ENCODE measurements at places on chromosomes 2 and 18.

DNA sequence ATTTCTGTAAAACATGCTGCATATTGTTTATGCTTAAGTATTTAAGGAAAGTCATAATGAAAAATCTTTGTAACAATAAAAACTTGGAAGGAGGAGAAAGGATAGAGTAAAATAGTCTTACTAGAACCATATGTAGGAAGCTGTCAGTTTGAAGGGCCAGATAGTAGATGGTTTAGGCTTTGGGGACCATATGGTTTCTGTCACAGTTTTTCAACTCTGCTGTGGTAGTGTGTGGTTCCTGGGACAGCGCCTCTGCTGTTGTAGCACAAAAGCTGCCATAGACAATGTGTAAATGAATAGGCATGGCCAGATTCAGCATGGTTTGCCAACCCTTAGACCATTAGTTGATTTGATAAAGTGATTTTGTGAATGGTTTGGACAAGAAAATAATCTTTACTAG lies 75.5 kb downstream of the SLC39A10 start:
- no peaks in the 10 kb centered on the region for H3K27me3 ChIP-seq
- H3K4me1 ChIP-seq = no peaks in the 10 kb centered on the region
- H3K4me3 ChIP-seq = no peak overlapping the region
- no peak overlapping the region for H3K27ac ChIP-seq

DNA sequence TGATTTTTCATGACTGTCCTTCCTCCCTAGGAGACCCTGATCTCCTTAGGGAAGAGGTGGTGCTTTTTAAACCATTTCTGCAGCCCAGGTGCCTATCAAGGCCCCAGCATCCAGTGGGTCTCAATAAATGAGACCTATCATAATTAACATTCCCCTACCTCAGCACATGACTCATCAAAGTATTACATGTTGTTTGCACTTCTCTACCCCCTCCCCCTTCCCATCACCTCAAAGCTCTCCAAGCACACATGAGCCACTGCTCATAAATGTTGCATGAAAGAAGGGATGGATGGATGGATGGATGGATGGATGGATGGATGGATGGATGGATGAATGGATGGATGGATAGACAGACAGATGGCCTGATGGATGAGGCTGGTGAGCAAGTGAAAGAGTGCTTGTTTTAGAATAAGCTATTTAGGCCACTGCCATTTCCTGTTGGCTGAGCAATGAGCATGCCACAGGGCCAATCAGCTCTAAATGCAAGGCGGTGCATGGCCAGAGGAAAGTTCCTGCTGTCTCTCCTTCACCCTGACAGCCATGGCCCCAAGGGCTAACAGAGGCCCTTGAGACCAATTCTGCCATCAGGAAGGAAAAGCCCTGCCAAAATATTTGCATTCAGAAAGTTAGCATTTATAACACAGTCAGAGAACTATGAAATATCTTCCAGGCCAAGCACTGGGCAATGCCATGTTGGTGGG lies 20.9 kb upstream of the STEAP3 start:
- H3K27ac ChIP-seq = no peak overlapping the region
- H3K4me3 ChIP-seq = no peak overlapping the region
- no peaks in the 10 kb centered on the region for H3K27me3 ChIP-seq
- DNase-seq = no peak
- H3K36me3 ChIP-seq = no peaks in the 10 kb centered on the region
- H3K4me1 ChIP-seq = no peaks in the 10 kb centered on the region

DNA sequence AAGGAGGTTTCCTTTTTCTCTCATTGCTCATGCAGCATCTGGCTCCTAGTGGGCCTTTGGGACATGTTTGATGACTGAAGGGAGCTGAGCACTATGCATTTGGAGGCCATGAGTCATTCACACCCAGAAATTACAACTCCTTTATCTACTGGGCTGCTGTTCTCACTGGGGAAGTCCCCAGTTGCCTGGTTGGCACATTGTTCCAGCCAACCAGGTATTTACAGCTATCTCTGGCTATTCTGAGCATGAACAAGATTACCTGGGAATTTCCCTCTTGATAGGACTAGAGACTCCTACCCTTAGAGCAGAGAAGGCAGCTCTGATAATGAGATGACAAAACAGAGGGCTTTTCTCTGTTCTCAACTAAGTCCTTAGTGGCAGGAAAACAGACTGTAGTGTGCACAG lies 206.5 kb downstream of the SETBP1 start:
- no peak overlapping the region for H3K4me3 ChIP-seq
- H3K4me1 ChIP-seq = no peaks in the 10 kb centered on the region
- no peaks in the 10 kb centered on the region for H3K27me3 ChIP-seq
- H3K36me3 ChIP-seq = no peaks in the 10 kb centered on the region

- no peak for DNase-seq
- H3K4me3 ChIP-seq = no peak overlapping the region
- H3K4me1 ChIP-seq = no peaks in the 10 kb centered on the region
- H3K36me3 ChIP-seq = no peaks in the 10 kb centered on the region
- no peak overlapping the region for H3K27ac ChIP-seq
Observed at GRCh38 chr18:32974421-32975162, 201.8 kb upstream of the KLHL14 start.

GRCh38 chr18:39675368-39675767 lies 2109.8 kb upstream of the CELF4 start:
- H3K27ac ChIP-seq = no peak overlapping the region
- H3K4me1 ChIP-seq = no peaks in the 10 kb centered on the region
- no peak overlapping the region for H3K4me3 ChIP-seq
- H3K27me3 ChIP-seq = no peaks in the 10 kb centered on the region
- DNase-seq = no peak

- H3K27me3 ChIP-seq = no peaks in the 10 kb centered on the region
- H3K27ac ChIP-seq = no peak overlapping the region
- no peak for DNase-seq
- peaks cover 40% of the 10 kb centered on the region for H3K36me3 ChIP-seq
Observed at GRCh38 chr2:241722896-241723454, 11.5 kb upstream of the D2HGDH start.

- peaks cover 25% of the 10 kb centered on the region for H3K36me3 ChIP-seq
- no peaks in the 10 kb centered on the region for H3K27me3 ChIP-seq
- no peak overlapping the region for H3K4me3 ChIP-seq
- H3K27ac ChIP-seq = no peak overlapping the region
Observed at GRCh38 chr2:159409116-159409800, 122.8 kb upstream of the WDSUB1 start.

DNA sequence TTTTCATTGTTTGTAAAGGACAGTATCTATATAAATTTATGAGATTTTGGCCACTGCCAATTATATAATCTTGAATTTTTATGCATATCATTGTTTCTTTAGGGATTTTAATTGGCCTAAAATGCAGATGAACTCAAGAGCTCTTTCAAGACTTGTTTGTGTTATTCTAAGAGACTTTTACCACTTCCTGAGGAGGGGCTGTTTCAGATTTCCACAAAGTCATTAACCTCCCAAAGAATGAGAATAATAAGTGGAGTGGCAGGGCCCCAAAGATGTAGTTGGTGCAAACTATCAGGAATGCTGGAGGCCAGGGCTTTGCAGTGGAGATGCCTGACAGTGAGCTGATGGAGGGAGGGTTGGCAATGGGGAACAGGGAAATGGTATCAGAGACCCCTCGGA lies 15.5 kb upstream of the ACVR1 start:
- peaks cover 9% of the 10 kb centered on the region for H3K4me1 ChIP-seq
- H3K27me3 ChIP-seq = no peaks in the 10 kb centered on the region
- H3K4me3 ChIP-seq = no peak overlapping the region

- no peak overlapping the region for H3K27ac ChIP-seq
- H3K4me1 ChIP-seq = no peaks in the 10 kb centered on the region
- no peaks in the 10 kb centered on the region for H3K36me3 ChIP-seq
- no peak for DNase-seq
Observed at GRCh38 chr18:73099759-73100158, 232.0 kb upstream of the NETO1 start.

DNA sequence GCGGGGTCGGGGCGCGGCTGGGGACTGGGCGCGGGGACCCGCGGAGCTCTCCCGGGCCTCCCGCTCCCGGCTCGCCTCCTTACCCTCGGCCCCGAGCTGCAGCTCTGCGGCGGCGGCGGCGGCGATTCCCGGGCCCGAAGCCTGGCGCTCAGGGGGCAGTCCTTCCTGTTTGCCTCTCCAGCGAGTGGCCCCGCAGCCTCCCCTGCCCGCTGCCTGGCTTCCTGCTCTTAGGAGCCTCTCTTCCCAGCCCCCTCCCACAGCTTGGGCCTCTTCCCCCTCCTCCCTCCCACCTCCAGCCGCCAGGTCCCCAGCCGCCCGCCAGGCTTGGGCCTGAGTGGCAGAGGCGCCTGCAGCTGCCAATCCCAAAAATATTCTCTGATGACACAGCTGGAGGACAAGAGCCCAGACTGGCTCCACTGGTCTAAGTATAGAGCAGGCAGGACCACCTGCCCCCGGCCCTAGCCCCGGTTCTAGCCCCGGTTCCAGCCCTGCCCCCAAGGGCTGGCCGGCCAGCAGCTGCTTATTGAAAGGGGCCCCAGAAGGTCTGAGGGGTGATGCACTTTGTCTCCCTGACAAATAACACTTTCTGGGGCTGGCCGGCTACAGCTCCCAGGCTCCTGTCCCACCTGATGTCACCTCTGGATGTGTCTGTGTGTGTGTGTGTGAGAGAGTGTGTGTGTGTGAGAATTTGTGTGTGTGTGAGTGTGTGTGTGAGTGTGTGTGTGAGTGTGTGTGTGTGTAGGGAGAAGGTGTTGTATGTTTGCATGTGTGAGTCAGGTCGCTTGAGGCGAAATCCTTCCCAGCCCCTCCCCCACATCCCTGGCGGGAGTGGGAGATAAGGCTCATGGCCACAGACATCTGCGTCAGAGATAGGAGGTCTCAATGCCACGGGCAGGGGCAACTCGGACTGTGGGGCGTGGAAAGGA lies at the start of gene OBSL1:
TSS of gene OBSL1 (minus strand) at position 229 of the 926 bp plus-strand sequence. CDS start 307 bp downstream, outside the sequence.
- H3K4me3 ChIP-seq = peak within 1 kb of the TSS; percentile 74
- peak; percentile 88 for DNase-seq
- peaks cover 27% of the 10 kb centered on the region for H3K4me1 ChIP-seq
- H3K36me3 ChIP-seq = no peaks in the 10 kb centered on the region

DNA sequence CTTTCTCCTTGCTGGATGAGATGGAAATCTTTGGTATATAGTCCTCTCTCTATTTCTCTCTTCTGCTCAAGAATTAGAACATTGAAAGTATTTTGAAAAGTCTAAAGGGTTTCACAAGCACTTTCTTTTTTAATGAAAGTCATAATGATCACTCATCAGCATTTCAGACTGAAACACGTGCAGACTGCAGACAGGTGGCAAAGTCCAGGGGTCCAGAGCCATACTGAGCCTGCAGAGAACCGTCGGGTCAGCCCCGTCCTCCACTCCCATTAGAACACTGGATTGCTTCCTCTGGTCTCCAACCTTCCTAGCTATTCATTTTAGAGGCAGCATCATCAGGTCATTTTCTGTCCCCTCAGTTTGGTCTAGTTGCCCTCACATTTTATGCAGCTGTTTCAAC lies 3.1 kb downstream of the TMEM247 start:
- H3K27ac ChIP-seq = no peak overlapping the region
- no peak overlapping the region for H3K4me3 ChIP-seq
- no peaks in the 10 kb centered on the region for H3K27me3 ChIP-seq
- no peaks in the 10 kb centered on the region for H3K4me1 ChIP-seq
- H3K36me3 ChIP-seq = no peaks in the 10 kb centered on the region
- no peak for DNase-seq

GRCh38 chr2:151106805-151107506 lies 154.7 kb downstream of the RBM43 start:
- no peak overlapping the region for H3K4me3 ChIP-seq
- H3K36me3 ChIP-seq = peaks cover 5% of the 10 kb centered on the region
- H3K27ac ChIP-seq = no peak overlapping the region
- 0 out of 2 replicates have a peak, but pooled peaks cover 4% of the 10 kb centered on the region for H3K4me1 ChIP-seq

DNA sequence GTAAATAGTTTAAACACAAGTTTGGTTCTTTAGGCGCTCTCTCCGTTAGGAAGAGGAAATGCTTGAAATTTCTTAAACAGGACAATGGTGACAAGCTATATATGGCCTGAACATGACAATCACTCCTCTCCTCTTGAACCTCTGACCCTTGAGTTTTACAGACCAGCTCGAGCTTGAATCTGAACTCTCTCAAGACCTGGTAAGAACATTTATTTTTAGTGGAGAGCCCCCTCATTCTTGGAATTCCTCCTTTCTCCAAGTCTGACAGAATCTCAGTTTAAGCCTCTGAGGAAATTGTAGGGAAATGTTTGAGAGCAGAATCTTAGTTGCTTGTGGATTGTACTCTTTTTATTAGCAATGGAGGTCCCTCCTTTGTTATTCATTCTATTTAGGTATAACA lies 1293.6 kb upstream of the ZEB2 start:
- H3K36me3 ChIP-seq = no peaks in the 10 kb centered on the region
- no peak for DNase-seq
- H3K4me3 ChIP-seq = no peak overlapping the region
- H3K27me3 ChIP-seq = no peaks in the 10 kb centered on the region
- H3K27ac ChIP-seq = no peak overlapping the region

GRCh38 chr2:32732120-32732519 lies 104.3 kb downstream of the TTC27 start:
- no peaks in the 10 kb centered on the region for H3K27me3 ChIP-seq
- H3K36me3 ChIP-seq = no peaks in the 10 kb centered on the region
- peaks cover 3% of the 10 kb centered on the region for H3K4me1 ChIP-seq
- DNase-seq = no peak

DNA sequence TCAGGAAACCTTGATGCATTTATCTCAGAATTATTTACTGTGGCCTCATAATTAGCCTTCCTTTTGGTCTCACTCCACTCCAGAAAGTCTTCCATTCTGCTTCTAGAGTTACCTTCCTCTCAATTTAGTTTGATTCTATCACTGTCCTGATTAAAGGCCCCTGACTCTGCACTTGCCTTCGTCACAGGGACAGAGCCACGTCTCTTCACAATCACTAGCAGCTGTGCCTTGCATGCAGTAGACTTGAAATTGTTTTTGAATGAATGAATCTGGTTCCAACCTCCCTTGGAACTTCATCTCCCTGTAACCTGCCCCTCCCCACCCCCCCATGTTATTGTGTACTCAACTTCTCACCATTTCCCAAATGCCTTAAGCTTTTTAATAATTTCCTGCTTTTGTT lies 52.4 kb downstream of the OSBPL6 start:
- H3K4me3 ChIP-seq = no peak overlapping the region
- no peaks in the 10 kb centered on the region for H3K27me3 ChIP-seq
- H3K36me3 ChIP-seq = no peaks in the 10 kb centered on the region
- no peak overlapping the region for H3K27ac ChIP-seq
- no peak for DNase-seq

DNA sequence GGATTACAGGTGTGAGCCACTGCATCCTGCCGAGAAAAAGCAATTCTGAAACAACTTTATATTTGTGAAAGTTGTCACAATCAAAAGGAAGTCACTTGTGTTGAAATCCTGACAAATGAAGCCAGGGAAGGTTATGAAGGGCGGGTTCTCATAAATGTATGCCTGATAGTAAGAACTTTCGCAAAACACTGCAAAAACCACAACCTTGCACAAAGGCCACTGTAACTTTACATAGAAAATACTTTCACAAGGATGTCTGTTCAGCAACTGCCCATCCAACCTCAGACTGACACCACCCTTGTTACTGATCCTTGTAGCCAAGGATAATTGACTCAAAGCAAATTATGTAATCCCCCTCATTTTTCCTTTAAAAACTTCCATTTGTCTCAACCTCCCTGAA lies 90.6 kb downstream of the SLC4A3 start:
- H3K4me3 ChIP-seq = no peak overlapping the region
- no peaks in the 10 kb centered on the region for H3K27me3 ChIP-seq
- H3K36me3 ChIP-seq = no peaks in the 10 kb centered on the region
- H3K4me1 ChIP-seq = no peaks in the 10 kb centered on the region
- no peak for DNase-seq
- no peak overlapping the region for H3K27ac ChIP-seq

Measured in H1 (cell line).